ENCODE measurements at places on chromosomes 6 and 20.

- peak; percentile 77 for DNase-seq
These were observed 1.1 kb downstream of the ACTL10 start for GRCh38 chr20:33667676-33668465.

- no peak for DNase-seq
These were observed 66.9 kb downstream of the FAXC start for GRCh38 chr6:99282479-99283062.

GRCh38 chr6:128827675-128828464, 55.1 kb upstream of the LAMA2 start:
- DNase-seq, result no peak

GRCh38 chr20:12555369-12555768, 453.4 kb upstream of the SPTLC3 start:
- DNase-seq, result no peak

DNA sequence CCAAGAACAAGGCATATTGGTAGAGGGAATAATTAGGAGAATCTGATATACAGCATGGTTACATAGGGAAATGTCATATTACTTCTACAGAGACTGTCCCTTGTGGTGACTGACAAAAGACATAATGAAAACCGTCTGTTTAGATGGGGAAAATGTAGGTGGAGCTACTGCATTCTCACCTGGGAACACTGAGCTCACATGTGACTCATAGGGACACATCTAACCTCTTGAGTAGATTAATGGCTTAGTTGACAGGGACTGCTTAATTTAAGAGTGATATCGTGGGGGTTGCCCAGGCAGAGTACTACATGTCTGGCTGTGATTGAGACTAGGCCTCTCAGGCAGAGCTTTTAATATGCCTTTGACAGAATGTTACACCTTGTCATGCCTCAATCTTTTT, 235.3 kb upstream of the ZFP64 start:
- no peak for DNase-seq

DNA sequence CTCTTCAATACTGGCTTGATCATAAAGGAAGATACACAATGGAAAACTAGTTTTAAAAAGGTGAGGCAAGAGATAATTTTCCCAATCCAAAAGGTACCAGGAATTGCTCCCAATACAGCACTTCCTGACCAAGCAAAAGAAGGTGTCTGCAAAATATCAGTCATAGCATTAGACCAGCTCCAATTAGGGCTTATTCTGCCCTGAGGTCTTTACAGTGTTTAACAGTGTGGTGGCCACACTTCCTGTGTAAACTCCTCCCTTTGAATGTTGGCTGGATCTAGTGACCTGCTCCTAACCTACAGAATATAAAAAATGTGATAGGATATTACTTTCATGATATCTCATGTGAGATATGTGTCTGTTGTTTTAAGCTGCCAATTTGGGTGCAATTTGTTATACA, 57.1 kb upstream of the BTN3A2 start:
- DNase-seq, result no peak

GRCh38 chr20:41889844-41890224, 271.7 kb upstream of the CHD6 start:
- no peak for DNase-seq

DNA sequence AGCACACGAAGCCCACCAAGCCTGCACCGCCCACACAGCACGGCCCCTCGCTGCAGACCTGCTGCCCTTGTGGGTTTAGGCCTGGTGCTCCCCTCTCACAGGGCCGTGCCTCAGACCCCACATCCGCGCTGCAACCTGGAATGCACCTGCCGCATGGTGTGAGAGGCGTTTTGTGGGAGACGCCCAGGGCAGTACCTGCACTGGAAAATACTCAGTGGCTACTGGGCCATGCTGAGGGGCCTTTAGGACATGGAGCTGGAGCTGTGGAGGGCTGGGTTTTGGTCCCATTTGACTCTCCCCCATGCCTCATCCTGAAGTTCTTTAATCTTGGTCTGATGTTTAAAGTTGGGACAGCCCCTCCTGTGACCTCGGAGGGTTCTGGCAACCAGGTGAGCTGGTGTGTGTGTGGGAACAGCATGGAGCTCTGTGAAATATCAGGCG, 116.3 kb downstream of the ERMARD start:
- no peak for DNase-seq

GRCh38 chr6:166262743-166263515, 45.3 kb downstream of the PRR18 start:
- DNase-seq, result no peak

DNA sequence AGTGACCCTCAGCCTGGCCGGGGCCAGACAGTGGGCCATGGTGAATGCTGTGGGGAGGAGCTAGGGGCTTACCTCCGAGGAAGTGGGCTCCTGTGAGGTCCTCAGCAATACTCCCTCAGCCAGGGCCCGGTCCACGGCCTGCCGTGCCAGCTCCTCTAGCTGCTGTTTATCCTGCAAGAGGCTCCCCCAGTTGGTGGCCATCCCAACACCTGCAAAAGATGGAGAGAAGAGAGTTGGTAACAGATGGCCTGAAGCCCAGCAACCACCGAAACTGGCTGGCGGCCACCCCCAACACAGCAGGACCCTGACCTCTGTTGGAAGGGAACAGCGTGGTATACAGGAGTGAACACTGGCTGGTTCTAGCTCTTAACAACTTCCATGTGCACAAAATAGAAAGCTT, 4.0 kb downstream of the GSS start:
- DNase-seq, result no peak

- no peak for DNase-seq
These were observed 181.0 kb upstream of the RSPO3 start for GRCh38 chr6:126937426-126937825.

- DNase-seq, result no peak
These were observed 6.4 kb downstream of the CLPS start for GRCh38 chr6:35790683-35791082.

DNA sequence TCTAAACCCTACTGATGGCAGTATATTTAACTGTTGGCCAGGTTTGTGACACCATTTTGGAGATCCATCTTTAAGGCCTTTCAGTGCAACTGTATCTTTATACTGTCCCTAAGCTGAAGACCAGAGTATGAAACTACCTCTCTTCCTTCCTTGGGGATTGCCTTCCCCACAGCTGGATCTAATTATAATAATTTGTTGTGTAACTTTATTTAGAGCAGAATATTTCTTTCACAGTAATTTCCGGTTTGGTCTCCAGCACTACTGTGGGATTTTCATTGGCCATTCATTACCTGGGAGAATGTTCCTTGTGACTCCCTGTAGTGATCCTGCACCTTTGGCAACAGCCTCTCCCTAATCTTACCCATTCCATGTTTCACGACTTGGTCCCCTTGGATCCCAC, 75.2 kb downstream of the AKAP7 start:
- DNase-seq, result no peak

DNA sequence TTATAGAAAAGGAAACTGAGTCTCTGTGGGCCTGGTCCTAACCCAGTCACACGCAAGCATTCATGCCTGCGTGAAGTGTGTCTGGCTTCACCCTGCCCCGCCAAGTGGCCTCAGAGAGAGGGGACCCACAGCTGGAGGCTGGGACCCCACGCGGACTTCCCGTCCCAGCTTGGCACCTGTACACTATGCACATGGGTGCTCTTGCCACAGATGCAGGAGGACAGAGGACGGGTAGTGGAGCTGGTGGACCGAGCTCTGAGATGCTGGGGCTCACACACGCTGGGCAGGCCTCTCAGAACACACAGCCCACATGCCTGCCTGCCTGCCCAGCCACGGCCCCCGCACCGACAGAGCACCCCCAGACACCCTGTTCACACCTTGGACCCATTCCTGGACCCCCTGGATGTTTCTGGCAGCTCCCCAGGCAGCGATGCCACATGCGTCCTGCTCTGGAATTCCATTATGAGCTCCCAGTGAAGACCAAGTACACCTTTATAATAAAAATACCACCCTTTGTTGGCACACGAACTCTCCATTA, 24.9 kb upstream of the SMOC2 start:
- no peak for DNase-seq

DNA sequence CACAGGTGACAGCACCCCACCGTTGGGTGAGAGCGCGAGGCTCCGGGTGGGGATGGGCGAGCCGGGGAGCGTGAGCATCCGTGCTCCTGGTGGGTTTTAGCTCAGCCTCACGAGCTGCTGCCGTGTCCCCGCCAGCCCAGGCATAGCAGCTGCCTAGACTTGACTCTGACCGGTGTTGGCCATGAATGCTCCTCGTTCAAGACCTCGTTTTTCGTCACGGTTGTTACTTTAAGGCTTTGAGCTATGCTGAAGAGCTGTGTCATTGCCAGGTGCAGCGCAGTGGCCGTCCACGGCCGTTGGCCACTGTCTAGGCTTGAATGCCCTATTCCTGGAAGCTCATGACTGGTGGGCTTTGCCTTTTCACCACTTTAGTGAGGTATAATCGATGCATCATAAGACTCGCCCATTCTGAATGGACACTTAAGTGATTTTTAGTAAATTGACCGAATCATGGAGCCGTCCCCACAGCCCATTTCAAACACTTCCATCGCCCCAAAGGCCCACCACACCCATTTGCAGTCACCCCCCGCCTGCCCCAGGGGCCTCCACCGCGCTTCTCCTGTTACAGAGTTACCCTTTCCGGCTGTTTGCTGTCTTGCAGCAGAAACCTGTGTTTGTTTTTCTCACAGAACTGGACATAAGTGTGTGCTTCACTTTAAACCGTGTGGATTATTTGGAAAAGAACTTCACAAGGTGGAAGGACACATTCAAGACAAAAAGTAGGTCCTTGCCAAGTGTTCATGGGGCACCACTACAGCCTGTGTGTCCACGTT, 21.4 kb upstream of the ADRM1 start:
- DNase-seq, result no peak

- DNase-seq, result no peak
These were observed 42.8 kb downstream of the MMS22L start for GRCh38 chr6:97240222-97240621.

DNA sequence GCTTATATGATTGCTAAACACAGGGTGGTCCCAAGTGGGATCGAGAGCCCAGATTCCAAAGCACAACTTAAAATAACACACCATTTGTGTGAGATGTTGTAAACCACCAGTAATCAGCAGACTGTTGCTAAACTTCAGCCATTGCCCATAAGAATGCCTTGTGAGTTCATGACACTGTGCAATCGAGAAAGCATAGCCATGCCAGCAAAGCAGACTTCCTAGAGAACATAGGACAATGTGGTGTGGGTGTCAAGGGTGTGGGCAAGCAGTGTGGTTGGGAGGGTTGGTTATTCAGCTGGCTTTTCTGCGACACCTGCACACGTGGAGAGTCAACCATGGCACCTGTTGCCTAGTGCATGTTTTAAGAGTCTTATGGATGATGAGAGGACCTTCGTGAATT, 16.1 kb upstream of the CALHM6 start:
- DNase-seq, result no peak

DNA sequence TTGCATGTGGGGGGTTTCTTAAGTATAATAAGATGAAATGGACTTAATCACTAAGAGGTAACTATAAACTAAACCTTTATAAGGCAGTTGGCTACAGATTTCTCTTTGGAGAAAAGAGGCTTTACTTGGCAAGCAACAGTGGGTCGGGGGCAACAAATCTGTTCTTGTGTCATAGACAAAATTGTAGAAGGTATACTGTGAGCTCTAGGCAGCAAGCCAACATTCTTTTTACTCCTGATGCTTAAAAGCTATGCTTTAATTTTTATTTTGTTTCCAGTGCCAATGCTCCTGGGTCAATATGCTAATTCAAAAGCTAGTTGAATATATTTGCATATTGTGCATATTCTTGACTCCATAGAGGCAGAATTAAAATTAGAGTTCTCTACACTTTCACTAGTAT, 495.4 kb downstream of the BTBD3 start:
- no peak for DNase-seq

DNA sequence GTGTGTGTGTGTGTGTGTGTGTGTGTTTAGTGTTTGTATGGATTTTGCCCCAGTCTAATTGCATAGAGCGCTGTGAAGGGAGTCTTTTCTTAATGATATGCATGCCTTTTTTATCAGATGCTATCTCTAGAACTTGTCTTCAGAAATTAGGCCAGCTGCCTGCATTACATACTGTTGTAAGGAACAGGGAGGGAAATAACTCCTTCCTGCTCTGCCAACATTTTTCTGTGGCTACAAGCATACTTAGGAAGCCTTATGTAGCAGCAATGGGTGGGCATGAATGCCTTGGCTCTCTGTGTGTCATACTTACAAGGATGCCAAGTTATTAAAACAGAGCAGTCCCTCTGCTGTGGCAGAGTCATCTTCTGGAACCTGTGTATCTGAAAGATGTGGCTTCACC, 8.0 kb upstream of the COL21A1 start:
- DNase-seq, result no peak

DNA sequence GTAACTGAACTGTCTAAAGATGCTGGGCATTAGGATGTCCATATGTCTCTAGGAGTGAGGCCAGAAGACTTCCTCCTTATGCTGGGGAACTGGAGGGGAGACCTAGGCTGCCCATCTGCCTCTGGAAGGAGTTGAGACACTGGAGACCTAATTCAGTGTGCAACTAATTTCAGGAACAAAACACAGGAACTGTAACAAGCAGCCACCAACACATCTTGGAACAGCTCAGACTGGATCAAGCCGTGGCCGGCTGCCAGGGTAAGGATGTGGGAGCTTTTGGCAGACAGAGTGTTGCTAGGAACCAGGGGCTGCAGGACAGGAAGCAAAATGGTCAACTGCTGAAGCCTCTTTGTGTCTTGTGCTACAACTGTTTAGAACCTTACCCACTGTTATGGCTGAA, 16.4 kb upstream of the MAS1 start:
- DNase-seq, result no peak

DNA sequence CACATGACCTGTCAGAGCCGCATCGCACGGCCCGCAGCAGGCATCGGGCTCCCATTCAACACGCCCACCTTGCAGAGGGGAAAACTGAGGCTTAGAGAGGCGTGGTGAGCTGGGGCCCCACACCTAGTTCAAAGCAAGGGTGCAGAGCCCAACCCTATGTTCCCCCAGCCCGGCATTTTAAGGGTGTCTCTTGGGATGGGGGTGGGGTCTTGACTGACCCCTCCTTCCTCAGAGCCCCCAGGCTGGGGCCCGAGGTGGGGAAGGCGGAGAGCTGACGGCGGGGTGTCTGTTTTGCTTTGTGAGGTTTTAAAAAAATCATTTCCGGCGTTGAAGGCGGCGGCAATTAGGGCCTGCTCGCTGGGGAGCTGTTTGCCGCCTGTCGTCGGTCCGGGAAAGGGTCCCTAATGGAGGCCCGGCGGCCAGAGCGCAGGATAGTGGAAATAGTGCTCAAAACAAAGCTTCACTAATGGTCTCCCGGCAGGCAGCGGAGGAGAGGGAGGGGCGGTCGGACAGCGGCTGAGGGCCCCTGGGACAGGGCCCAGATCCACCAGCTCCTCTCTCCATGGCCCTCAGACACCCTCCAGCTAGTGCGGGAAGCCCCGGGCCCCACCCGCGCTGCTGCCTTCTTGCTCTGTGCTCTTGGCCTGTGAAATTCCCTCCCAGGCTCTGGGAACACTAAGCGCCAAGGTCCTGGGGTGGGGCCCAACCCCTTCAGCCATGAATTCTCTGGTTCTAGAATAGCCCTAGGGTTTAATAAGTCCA, 11.9 kb downstream of the VSTM2L start:
- peak; percentile 13 for DNase-seq

DNA sequence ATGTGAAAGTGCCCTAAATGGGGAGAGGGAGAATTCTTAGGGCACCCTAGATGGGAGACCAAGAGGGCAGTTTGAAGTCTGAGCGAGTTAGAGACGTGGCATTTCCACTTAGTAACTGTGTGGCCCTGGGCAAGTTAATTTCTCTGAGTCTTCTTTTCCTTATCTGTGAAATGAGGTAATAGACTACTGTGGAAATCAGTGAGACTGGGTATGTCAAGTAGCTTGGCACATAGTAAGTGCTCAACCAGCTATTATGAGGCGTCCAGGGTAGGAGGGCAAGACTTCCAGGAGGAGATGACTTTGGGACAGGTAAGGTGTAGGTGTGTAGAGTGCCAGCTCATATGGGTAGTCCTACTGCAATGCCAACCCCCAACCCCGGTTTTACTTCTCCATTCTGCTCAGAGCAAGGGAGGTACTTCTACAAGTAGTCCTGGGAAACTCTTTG, 770 bp downstream of the KIF3B start:
- peak; percentile 16 for DNase-seq

Measured in CD4-positive, alpha-beta T cell treated with Interleukin-2 at 100 ng/mL for 4 hours (primary cell).